ENCODE measurements at places on chromosomes 1 and 21. TPM values are rescaled to one million over a fixed set of nuclear protein-coding genes. Genes with fewer than 3 reads are reported as not detected.

Gene AUNIP
- total RNA-seq: 9.8 TPM

DNA sequence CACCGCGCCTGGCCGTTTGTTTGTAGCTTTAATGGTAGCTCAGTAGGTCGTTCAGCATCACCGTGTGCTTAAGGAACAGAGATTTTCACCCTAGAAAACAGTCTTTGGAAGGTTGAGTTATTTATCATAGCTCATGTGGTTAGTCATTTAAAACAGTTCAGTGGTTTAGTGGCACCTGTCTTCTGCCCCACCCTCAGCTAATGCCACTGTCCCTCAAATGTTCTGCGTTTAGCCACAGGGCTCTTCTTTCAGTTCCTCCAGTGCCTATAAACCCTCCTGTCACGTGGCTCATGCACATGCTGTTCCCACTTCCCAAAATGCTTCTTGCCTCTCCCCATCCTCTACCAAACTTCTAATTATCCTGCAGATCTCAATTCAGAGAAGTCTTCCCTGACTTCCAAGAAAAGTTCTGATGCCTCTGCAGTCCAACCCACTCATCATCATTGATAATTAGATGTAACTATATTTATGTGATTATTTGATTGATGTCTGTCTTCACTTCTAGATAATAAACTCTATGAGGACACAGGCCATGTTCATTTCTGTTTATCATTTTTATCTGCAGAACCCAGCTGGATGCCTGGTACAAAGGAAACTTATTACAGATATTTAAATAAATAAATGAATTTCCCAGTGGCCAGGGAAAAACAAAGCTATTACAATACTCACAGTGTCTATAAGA lies 14.4 kb upstream of the DIPK1A start:
- peak; percentile 71 for DNase-seq

- DNase-seq: no peak
Measured at GRCh38 chr1:180805316-180805715, 107.4 kb upstream of the KIAA1614 start.

Gene PLA2G2C
- total RNA-seq: not detected

Gene VWA1
- total RNA-seq: 0.28 TPM

DNA sequence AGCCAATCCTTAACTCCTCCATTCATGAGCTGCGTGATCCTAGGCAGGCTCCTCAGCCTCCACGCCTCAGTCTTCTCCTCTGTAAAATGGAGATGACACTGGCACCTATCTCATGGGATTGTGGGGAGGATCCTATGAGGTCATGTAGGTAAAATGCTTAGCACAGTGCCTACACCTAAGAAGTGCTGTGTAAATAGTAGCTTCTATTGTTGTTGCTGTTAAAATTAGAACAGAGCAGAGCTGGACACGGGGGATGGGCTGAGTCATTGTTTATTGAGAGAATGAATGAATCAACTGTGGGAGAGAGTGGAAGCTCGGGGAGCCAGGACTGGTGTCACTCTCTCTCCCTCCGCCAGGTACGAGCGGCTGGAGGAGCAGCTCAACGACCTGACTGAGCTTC lies 43.0 kb downstream of the TMCC2 start:
- no peak for DNase-seq
